T-helper 17 cell (primary cell): ENCODE measurements at places on chromosomes 1 and 21. TPM values are rescaled to one million over a fixed set of nuclear protein-coding genes. Genes with fewer than 3 reads are reported as not detected.
A peak's percentile ranks its signal among the peaks of the same experiment; 100 is the strongest.

DNA sequence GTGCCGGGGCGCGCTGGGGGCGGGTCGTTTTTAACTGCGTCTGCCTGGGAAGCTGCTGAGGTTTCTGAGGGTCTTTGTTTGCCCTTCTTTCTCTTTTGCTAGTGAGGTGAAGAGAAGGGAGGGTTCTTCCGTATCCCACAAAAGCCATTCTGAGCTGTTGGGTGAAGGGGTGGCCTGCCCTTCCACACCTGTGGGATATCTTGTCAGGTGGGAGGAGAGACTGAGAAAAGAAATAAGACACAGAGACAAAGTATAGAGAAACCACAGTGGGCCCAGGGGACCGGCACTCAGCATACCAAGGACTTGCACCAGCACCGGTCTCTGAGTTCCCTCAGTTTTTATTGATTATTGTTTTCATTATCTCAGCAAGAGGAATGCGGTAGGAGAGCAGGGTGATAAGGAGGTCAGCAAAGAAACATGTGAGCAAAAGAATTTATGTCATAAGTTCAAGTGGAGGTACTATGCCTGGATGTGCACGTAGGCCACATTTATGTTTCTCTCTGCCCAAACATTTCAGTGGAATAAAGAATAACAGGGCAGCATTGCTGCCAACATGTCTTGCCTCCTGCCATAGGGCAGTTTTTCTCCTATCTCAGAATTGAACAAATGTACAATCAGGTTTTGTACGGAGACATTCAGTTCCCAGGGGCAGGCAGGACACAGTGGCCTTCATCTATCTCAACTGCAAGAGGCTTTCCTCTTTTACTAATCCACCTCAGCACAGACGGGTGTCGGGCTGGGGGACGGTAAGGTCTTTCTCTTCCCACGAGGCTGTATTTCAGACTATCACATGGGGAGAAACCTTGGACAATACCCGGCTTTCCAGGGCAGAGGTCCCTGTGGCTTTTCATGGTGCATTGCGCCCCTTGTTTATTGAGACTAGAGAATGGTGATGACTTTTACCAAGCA is 972 bp downstream of the PGBD2 start:
- peaks cover 34% of the 10 kb centered on the region for H3K4me1 ChIP-seq
- H3K27me3 ChIP-seq = no peaks in the 10 kb centered on the region
- peak overlapping the region; percentile 95 for H3K4me3 ChIP-seq
- H3K36me3 ChIP-seq = peaks cover 8% of the 10 kb centered on the region

DNA sequence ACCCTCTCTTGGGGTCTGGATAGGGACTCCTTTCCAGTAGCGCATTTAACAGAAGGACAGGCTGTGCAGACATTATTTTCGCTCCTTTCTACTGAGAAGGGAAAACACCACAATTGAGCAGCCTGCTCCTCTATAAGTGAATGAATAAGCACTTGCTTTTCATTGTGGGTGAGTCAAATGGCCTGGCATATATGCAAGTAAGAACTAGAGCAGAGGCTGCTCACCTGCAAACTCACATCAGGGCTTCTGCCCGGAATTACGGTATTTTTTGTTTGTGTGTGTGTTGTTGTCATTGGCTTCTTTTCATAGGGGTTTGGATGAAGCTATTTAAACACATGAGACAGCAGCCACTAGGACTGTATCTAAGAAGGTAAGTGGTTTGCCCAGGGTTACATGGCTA is 200.1 kb upstream of the CAMK1G start:
- H3K36me3 ChIP-seq = no peaks in the 10 kb centered on the region
- H3K4me1 ChIP-seq = no peaks in the 10 kb centered on the region
- peaks cover 14% of the 10 kb centered on the region for H3K27me3 ChIP-seq
- DNase-seq = no peak
- no peak overlapping the region for H3K4me3 ChIP-seq

DNA sequence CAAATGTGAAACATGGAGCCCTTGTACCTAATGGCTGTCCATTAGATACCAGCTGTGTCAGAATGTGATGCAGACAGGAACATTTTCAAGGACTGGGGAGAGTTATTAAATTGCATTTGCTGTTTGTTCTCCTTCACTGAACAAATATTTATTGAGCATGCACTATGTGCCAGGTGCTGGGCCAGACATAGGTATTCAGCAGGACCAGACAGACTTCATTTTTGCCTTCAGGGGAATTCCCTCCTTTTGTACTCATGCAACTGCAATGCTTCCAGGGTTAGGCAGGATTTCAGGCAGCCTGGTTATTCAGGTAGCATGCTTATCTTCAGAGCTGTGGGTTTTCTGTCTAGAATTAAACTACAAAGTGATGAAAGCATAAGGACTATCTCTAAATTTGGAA is 64.2 kb upstream of the SMYD2 start:
- H3K27ac ChIP-seq = no peak overlapping the region
- peaks cover 64% of the 10 kb centered on the region for H3K27me3 ChIP-seq
- peaks cover 9% of the 10 kb centered on the region for H3K4me1 ChIP-seq
- DNase-seq = no peak
- H3K36me3 ChIP-seq = peaks cover 2% of the 10 kb centered on the region
- H3K4me3 ChIP-seq = no peak overlapping the region

DNA sequence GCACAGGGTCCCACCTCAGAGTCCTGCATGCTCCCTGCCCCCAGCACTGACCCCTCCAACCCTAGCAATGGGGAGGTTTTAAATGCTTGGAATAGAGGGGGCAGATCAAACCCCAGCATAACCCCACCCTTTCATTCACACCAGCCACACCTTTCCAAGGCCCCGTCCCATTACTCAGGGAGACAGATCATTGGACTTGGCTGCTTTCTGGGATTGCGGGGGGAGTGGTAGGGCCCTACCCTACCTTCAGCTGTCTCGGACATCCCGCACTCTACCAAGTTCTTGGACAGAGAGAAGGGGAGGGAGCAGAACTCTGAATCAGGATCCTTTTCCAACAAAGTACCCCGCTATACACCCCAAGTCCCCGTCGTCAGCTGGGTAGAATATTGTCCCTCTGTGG is 983 bp downstream of the PADI2 start:
- peaks cover 4% of the 10 kb centered on the region for H3K36me3 ChIP-seq
- H3K4me1 ChIP-seq = peaks cover 6% of the 10 kb centered on the region
- peak overlapping the region; percentile 28 for H3K4me3 ChIP-seq
- DNase-seq = no peak
- peaks cover 72% of the 10 kb centered on the region for H3K27me3 ChIP-seq
- no peak overlapping the region for H3K27ac ChIP-seq

GRCh38 chr1:181184621-181185020 is 96.1 kb downstream of the IER5 start:
- no peaks in the 10 kb centered on the region for H3K36me3 ChIP-seq
- H3K4me1 ChIP-seq = peaks cover 11% of the 10 kb centered on the region
- H3K4me3 ChIP-seq = no peak overlapping the region
- H3K27ac ChIP-seq = no peak overlapping the region
- peaks cover 47% of the 10 kb centered on the region for H3K27me3 ChIP-seq

GRCh38 chr1:91831132-91831930 is 54.6 kb downstream of the TGFBR3 start:
- no peaks in the 10 kb centered on the region for H3K27me3 ChIP-seq
- peaks cover 3% of the 10 kb centered on the region for H3K36me3 ChIP-seq
- no peak overlapping the region for H3K4me3 ChIP-seq
- H3K27ac ChIP-seq = peak overlapping the region; percentile 56
- DNase-seq = no peak

Gene BSND
- total RNA-seq = 0.07 TPM

DNA sequence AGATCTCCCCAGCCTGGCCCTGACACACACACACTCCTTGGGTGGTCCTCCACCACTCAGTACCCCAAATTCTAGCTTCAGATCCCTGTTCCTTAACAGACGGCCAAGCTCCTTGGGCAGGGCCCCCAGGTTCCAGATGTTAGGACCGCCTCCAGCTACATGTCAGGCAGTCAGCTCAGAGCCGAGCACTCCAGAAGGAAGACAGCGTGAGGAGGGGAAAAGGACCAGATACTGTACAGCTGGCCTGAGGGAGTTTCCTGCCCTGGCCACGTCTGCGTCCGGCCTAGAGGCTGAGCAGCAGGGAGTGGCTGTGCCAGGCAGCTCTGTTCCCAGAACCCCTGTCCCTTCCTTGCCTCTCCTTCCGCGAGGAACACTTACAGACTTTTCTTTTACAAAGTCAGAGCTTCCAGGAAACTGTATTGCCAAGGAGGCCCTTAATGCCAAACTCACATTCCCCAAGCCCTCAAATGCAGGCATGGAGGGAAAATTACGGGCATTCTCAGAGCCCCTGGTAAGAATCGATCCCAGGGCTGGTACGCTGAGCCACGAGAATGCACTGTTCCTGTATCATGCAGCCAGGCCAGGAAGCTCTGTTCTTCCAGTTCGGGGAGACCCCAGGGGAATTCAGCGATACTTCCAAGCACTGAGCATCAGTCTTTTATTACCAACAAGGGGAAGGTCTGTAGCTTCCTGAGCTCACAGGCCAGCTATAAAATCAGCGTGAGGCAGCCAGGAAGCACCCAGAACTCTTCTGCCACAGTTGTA is 45.2 kb upstream of the CNTN2 start:
- peaks cover 6% of the 10 kb centered on the region for H3K4me1 ChIP-seq
- H3K36me3 ChIP-seq = no peaks in the 10 kb centered on the region
- DNase-seq = no peak
- no peak overlapping the region for H3K27ac ChIP-seq
- H3K27me3 ChIP-seq = peaks cover 54% of the 10 kb centered on the region

Gene C4BPA
- total RNA-seq = not detected
